ENCODE measurements at places on chromosomes 6 and 20.

- no peak for DNase-seq
These were observed 167.0 kb downstream of the TBX18 start for GRCh38 chr6:84597238-84597875.

GRCh38 chr20:47330933-47331708 lies 25.4 kb downstream of the ZMYND8 start:
- no peak for DNase-seq

- no peak for DNase-seq
These were observed 37.2 kb downstream of the MYH7B start for GRCh38 chr20:34992751-34993417.

DNA sequence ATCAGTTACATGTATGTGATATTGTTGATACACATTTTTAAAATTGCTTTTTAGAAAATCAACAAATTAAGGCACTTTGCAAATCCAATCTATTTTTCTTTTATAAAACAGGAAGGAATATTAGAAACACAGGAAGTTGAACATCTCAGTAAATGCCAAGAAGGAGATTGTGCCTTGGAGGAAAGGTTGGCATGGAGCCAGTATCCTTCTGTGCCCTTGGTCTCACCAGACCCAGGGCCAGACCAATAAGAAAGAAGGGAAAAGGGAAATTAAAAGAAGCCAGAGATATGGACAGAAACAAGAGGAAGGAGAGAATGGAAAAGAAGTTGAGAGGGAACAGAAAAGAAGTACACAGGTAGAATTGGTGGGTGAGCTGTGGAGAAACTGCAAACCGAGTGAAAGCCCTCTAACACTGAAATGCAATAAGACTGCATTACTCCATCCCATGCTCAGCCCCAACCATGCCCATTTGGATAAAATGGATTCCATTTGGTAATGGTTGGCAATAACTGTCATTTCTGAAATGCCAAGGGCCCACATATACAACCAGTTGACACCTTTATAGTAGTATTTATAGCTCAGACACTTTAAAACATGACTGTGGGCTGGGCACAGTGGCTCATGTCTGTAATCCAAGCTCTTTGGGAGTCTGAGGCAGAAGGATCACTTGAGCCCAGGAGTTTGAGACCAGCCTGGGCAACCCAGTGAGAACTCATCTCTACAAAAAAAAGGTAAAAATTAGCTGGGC lies 133.8 kb downstream of the GMPR start:
- DNase-seq, result no peak

GRCh38 chr6:96917098-96917497 lies 7.4 kb upstream of the KLHL32 start:
- no peak for DNase-seq

DNA sequence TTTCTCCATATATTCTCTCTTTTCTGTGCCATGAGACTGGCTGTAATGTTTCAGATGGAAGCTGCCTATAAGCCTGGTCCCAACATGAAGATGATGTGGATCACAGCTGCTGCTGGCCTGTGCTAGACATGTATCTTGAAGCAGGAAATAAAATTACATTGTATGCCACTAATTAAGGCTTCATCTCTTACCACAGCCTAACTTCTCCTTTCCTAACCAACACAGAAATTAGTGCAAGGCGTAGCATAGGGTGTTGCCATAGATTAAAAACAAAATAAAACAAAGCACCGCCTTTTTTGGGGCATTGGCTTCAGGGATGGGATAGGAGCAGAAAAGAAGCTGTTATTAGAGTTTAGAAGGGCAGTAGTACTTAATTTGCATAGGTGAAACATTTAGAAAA lies 4.7 kb upstream of the SLC17A4 start:
- DNase-seq, result no peak

DNA sequence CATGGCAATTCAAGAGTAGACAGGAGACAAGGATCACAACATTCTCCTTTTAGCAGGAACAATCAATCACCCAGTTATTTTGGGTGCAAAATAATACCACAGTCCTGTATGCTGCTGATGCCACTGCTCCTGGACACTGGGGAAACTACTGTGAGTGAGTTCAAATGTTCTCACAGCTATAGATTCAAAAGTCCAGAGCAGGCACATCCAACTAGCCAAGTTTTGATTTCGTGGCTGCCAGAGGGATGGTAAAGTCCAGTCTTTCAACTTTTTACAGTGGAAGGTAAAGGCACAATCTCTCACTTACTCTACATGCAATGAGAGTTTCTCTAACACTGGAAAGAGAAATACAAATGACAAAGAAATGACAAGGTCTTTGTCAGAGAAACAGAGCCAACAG lies 26.9 kb upstream of the TSHZ2 start:
- DNase-seq, result no peak

- peak; percentile 53 for DNase-seq
These were observed 6.9 kb upstream of the OSER1 start for GRCh38 chr20:44217342-44218092.

- no peak for DNase-seq
These were observed 38.3 kb downstream of the MAP7 start for GRCh38 chr6:136511926-136512325.

GRCh38 chr20:17671011-17671410 lies 11.0 kb downstream of the RRBP1 start:
- DNase-seq, result no peak

GRCh38 chr6:26170951-26171841 lies 84.0 kb downstream of the HFE start:
- no peak for DNase-seq

- DNase-seq, result no peak
These were observed 93.5 kb upstream of the TMEM30A start for GRCh38 chr6:75378101-75378500.

DNA sequence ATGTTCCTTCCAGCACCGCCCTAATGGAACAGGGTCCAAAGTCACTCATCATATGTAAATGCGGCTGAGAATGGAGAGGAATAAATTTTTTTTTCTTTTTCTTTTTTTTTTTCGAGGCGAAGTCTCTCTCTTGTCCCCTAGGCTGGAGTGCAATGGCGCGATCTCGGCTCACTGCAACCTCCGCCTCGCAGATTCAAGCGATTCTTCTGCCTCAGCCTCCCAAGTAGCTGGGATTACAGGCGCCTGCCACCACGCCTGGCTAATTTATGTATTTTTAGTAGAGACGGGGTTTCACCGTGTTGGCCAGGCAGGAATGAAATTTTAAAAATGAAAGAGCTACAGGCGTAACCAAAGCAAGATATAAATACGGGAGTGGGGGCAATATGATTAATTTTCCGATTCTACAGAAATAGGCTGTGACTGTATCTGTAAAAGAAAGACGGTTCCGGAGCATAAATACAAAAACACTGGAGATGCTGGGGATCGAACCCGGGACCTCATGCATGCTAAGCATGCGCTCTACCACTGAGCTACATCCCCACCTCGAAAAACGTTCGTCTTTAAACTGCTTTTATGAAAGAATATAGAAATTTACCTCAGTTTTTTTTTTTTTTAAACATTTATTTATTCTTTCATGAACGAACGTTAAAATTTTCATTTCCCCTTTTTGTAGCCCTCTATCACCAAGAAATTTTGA lies 132.2 kb downstream of the GPX5 start:
- peak; percentile 56 for DNase-seq

- no peak for DNase-seq
These were observed 77.9 kb upstream of the RALY start for GRCh38 chr20:33915726-33916331.

GRCh38 chr6:43856005-43856765 lies 86.2 kb downstream of the VEGFA start:
- no peak for DNase-seq

DNA sequence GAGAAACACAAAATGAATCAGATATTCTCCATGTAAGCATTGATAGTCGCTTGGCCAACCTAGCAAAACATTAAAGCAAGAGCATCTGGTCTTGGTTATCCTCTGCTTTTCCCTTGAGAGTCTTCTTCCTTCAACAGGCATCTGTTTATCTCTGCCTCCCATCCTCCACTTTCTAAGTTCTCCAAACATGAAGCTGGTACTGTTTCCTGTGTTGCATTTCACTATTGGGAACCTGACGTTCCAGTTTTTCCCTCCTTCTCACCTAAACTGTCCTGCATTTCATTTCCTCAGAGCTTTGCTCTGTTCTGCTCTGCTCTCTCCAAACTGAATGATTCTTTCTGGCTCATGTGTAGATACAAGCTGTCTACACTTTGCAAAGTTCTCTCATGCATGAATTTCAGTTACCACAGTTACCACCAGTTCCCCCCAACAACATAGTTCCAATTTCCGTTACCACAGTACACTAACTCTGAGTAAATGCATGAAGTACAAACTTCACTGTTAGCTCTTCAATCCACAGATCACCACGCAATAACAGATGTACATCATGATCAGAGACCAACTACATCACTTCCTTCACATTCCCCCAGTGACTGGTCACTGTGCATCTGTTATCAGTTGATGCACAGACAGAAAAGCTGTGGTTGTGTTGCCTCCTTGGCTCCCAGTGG lies 86.7 kb upstream of the F13A1 start:
- DNase-seq, result no peak

GRCh38 chr6:81995548-81996289 lies 243.2 kb upstream of the TENT5A start:
- DNase-seq, result no peak

DNA sequence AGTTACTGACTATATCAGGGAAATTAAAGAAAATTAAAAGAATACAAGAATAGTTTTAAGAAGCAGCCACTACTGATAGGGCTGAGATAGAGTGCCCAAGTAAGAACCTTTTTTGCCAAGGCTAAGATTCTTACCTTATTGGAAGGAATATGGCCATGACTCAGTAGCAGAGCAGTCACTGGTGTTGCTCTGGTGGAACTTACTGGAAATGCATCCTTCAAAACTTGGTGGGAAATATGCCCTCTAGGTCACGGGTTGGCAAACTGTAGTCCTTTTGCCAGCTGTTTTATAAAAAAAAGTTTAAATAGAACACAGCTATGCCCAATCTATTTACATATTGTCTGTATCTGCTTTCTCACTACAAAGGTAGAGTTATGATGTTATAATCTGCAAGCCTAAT lies 6.0 kb downstream of the HSF2 start:
- no peak for DNase-seq

DNA sequence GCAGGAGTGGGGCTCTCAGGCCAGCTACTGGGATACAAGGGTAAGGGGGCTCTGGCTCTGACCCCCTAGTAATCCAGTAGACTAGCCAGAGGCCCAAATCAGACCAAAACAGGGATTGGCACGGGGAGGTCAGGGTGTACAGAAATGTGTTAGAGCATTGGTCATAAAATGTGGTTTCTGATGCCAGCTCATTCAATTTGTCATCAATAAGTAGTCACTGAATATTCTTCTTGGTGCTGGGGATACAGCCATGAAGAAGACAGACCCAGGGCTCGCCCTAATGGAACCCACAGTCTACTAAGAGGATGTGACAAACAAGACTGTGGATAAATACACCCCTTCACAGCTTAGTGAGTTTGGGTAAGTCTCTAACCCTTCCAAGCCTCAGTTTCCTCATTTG lies 11.1 kb downstream of the MAP1LC3A start:
- DNase-seq, result no peak

GRCh38 chr20:3973705-3974104 lies 41.7 kb downstream of the RNF24 start:
- DNase-seq, result no peak

GRCh38 chr20:57693670-57694329 lies 16.0 kb downstream of the PMEPA1 start:
- DNase-seq, result no peak

GRCh38 chr6:4348462-4349112 lies 213.2 kb upstream of the ECI2 start:
- no peak for DNase-seq

DNA sequence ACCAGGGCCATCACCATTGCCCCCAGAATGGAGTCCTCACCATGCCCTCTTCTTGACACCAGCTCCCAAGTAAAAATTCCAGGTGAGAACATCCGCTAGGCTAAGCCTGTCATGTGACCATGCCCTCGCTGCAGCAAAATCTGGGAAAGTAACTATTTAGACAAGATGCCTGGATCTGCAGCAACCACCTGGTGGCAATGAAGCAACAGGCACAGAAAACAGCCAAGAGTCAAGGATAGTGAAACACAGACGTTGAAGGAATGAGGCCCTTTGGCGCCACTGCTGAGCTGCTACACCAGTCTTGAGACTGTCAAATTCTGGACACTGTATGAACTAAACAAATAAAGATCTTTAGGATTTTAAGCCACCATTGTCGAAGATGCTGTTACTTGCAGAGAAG lies 30.1 kb upstream of the TGM6 start:
- no peak for DNase-seq

- DNase-seq, result no peak
These were observed 436.2 kb downstream of the CBLN4 start for GRCh38 chr20:55569084-55569483.

DNA sequence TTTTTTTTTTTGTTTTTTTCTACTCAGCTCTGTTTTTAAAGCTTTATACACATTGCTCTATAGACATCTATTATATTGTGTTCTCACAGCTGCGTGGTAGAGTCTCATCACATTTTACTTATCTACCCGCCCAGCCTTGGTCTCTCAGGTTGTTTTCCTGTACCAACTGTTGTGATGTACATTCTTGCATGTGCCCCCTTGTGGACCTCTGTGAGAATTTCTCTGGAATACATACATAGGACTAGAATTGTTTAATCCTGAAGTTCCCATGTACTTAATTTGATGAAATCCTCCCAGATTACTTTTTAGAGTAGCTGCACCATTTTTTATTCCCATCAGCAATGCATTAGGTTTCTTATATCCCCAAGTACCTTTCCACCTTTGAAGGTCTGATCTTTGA lies 40.4 kb upstream of the TINAG start:
- DNase-seq, result no peak

DNA sequence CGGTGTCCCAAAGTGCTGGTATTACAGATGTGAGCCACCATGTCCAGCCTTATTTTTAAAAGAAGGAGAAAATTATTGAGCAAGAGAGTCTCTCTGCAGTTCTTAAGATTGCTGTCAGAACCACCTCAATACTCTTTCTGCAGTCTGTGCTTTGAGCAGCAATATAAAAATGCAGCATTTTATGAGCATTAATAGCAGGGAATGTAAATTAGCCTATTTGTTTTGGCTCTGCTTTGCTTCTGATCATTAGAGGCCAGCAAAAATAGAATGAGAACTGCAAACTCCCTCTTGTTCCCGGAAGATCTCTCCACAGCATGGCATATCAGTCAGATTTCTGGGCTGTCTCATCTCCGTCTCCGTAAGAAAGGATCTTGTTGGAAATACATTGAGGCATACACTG lies 35.8 kb downstream of the C6orf15 start:
- DNase-seq, result no peak

DNA sequence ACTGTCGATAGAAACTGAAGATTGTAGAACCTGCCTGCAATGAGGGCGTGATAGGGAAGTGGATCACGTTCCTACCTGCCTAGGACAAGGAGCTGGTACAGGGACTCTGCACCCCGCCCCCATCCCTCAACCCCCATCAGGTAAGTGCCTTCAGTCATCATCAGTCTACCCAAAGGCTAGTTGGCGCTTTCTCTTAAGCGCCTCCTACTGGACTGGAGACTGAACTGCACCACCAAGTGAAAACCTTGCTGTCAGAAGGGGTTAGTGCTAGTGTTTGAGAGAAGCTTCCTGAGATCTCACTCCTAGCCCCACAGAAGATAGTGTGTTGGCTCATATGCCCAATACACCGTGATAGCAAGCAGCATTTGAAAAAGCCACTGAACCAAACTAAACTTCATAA lies 706.5 kb upstream of the MAN1A1 start:
- no peak for DNase-seq

GRCh38 chr6:54601600-54602300 lies 244.8 kb upstream of the FAM83B start:
- no peak for DNase-seq

- no peak for DNase-seq
These were observed 74.9 kb downstream of the FOXO3 start for GRCh38 chr6:108635505-108636226.

GRCh38 chr6:28525496-28526039 lies at the start of gene GPX5:
Gene GPX5 (plus strand): TSS chr6:28525881. CDS start chr6:28526014, 133 bp downstream.
- no peak for DNase-seq

- DNase-seq, result no peak
These were observed 66.8 kb upstream of the AFDN start for GRCh38 chr6:167759912-167760311.

Measured in putamen (tissue), 1 donor.